ENCODE measurements at places on chromosomes 11 and 22.

GRCh38 chr11:13315517-13316432 is 38.2 kb downstream of the BMAL1 start:
- no peak for DNase-seq

GRCh38 chr11:67055812-67056211 is 835 bp upstream of the RHOD start:
- no peak for DNase-seq

DNA sequence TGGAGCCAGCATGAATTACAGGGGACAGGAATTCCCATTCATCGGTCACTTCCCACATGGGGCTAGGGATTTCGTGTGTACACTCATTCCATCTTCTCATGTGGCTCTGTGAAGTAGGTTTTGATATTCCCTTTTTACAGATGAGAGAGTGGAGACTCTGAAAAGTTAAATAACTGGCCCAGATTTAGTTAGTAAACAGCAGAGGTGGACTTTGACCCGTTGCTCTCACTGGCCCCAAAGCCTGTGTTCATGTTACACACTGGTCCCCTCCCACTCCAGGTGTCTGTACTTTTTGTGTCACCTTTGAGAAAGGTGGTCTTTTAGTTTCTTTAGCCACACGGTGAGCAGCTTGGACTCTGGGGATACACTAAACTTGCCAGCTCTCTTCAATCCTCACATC is 108.5 kb downstream of the MICAL2 start:
- no peak for DNase-seq

DNA sequence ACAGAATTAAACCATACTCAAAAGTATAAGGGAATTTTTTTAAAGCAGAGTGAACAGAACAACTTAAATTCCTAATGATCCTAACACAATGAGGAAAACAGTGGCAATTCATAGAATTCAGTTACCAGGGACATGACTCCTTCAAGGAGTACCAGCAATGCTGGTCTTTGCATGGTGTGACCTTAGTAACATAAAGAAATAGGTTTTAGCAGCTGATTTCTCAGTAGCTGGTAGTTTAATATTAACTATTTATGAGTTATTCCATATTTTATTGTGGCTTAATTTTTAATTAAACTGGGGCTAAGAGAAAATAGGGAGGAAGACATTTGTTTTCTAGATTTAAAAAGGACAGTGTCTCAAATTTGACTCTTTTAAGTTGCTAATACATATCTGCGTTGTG is 30.9 kb downstream of the CHKA start:
- no peak for DNase-seq

DNA sequence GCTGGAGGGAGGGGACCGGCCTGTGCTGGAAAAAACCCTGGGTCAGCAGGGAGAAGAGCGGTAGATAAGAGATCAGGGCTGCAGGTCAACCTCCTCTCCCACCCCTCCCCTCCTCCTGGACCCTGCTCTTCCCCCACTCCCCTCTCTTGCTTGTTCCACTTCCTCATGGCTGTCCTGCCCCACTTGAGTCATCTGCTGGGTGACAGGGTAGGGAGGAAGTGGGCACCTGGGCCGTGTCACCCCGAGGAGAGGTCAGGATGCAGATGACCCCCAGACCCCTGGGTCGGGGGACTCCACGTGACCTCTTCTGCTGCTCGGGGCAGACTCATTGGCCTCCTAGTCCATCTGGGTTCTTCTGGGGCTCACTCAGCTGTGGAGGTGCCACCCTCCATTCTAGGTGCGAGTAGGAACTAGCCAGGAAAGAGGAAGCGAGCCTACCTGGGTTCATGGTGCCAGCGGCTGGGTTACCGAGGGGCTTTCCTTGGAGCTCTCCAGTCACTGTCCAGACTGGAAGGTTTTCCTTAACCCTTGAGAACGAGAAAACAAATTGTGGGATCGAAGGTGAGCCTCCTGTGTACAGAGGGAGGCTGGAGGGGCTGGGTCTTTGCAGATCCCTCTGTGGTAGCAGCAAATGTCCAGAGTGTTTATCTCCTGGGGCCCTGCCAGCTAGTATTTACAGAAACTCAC is 6.5 kb downstream of the APOL2 start:
- DNase-seq, result no peak

GRCh38 chr22:37324340-37325038 is 42.2 kb downstream of the CYTH4 start:
- no peak for DNase-seq

GRCh38 chr22:28783786-28784671 is 11.5 kb downstream of the CCDC117 start:
- no peak for DNase-seq

GRCh38 chr11:17004486-17005148 is 9.6 kb downstream of the PLEKHA7 start:
- DNase-seq, result no peak

GRCh38 chr11:120792306-120792705 is 231.6 kb upstream of the TBCEL start:
- no peak for DNase-seq

DNA sequence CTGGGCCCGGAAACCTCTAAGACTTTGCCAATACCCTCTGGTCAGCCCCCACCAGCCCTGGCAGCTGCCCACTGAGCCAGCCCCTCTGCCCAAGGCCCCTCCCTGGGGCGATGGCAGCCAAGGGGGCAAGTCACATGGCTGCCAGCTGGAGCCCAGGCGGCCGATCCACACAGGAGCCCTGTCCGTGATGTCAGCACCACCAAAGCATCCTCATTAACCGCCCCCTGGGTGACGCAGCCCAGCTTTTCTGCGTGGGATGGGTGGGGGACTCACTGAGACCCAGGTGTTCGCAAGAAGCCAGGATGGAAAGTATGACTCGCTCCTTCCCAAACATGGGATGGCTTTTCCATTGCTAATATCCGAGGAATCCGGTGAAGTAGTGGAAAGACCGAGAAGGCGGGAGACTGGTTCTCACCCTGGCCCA is 46.6 kb upstream of the WNT7B start:
- DNase-seq, result no peak

- DNase-seq, result no peak
These were observed 28.1 kb upstream of the LRRC10B start for GRCh38 chr11:61480261-61480993.

GRCh38 chr11:62680825-62681240 is 2.0 kb upstream of the UBXN1 start:
- no peak for DNase-seq

- no peak for DNase-seq
These were observed 103.2 kb upstream of the ANO3 start for GRCh38 chr11:26228778-26229177.

DNA sequence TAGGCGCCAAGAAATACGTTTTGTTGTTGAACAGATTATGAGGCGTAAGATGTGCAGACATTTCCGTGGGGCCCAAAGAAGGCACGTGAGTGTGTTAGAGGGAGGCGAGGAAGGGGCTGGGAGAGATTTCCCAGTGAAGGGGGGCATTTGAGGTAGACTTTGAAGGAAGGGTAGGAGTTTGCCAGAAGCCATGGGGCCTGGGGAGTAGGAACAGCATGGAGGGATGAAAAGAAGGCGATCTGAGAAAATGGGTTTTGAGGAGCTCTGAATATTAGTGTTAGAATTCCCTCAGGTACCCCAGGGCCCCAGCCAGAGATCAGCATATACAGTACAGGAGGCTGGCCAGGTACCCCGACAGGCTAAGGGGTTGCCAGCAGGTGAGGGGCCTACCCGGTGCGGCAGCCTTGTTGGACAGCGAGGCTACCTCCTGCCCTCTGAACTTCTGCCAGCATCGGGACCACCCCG is 414 bp upstream of the MIEF1 start:
- no peak for DNase-seq

DNA sequence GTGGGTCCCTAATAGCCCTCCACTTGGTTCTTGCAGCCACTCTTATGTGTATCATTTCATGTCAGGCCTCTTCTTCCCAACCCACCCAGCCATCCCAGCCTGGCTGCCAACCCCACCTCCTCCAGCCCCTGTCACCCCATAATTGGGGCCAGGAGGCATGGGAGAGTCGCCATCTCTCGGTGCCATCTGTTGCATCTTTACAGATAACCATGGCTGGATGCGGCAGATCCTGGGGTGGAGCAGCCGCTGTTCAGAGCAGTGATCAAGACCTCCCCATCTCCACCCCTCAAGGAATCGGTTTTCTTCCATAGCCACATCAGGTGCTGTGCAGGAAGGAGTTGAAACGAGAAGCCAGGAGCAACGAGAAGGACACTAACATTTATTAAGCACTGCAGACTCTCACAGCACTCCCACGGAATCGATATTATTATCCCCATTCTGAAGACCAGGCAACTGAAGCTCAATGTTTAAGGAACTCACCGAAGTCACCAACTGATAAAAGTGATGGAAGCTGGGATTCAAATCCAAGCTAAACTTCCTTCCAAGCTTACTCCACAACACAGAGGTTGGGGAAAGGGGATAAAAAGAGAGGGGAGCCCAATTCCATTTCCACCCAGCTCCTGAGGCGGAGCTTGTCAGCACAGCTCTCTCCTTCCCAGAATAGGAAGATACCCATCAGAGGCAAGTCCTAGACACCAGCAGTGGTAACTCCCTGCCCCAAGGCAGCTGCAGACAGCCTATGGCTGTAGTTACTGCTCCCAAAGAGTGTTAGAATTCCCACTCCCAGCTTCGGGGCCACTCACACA is 2.7 kb downstream of the SLC43A1 start:
- DNase-seq, result no peak

GRCh38 chr11:76391021-76391420 is 9.9 kb downstream of the GVQW3 start:
- no peak for DNase-seq

DNA sequence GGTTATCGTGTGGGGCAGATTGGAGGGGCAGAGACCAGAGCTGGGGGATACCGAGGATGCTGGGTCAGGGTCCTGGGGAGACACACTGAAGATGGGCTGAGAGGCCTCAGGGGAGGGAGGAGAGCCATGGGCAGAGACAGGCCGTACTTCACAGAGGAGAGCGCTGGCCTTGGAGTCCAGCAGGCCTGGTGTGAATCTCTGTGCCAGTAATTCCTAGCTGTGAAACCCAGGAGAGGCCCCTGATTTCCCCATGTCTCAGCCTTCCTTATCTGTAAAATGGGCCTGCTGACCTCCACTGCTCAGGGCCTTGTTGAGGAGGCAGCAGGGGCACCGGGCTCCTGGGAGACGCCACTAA is 23.4 kb downstream of the CACNA1I start:
- DNase-seq, result no peak

DNA sequence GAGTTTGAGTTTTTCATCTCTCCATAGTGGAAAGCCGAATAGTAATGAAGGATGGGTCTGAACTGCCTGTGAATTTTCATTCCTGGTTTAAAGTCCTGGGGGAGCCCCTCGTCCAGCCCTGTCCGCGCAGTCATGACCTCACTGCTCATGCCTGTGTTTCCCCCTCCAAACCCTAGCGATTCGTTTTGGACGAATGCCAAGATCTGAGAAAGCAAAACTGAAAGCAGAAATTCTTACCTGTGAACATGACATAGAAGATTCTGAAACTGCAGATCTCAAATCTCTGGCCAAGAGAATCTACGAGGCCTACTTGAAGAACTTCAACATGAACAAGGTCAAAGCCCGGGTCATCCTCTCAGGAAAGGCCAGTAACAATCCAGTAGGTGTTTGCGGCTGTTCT is 30.5 kb downstream of the CDPF1 start:
- no peak for DNase-seq

- no peak for DNase-seq
These were observed 2.0 kb downstream of the SIPA1 start for GRCh38 chr11:65639623-65640482.
